ENCODE measurements at places on chromosomes 6 and 20. TPM values are rescaled to one million over a fixed set of nuclear protein-coding genes. Genes with fewer than 3 reads are reported as not detected.

- DNase-seq, result no peak
Measured at GRCh38 chr6:114055349-114055748, 84.4 kb upstream of the HDAC2 start.

DNA sequence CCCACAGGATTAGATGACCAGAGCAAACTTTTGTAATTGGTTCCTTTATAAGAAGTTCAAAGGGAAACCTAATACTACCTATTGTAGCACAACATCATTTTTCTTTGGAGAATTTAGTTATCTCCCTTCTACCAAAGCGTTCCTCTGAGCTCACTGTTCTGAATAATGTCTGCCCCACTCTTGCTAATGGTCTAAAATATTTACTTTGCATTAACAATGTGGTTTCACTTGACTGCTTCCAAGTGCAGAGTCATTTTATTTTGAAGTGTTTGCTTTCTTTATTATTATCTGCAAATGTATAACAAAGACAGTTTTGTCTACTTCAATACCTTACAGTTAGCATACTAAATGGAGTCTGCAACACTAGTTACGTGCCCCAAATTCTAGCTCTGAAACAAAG is 15.0 kb downstream of the TRAPPC3L start:
- DNase-seq, result peak; percentile 61

DNA sequence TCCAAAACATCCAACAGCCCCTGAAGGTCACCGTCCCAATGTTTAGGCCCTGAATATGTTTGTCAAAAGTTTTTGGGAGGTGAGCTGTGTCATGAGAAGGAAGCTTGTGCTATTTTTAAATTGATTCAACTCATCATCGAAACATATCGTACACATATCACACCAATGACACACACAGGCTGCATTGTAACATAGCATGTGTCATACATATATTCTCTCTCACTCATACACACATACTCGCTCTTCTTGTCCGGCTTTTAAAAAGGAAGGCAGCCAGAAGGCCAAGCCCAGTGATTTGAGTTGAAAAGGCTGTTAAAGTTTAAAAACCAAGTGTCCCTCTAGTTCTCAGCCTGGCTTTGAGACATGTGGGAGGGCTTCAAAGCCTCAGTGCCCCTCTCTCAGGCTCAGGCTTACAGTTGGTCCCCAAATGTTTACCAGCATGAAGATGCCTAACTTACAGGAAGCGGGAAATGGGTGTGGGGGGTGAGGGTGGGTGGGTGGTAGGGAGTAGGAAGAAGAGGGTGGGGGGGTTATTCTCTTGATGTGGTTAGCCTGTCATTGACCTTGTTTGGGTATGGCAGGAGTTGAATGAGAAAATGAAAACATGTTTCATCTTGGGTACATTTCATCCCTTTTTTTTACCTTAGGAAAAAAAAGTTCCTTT is 3.3 kb upstream of the PRDM1 start:
- DNase-seq, result no peak

DNA sequence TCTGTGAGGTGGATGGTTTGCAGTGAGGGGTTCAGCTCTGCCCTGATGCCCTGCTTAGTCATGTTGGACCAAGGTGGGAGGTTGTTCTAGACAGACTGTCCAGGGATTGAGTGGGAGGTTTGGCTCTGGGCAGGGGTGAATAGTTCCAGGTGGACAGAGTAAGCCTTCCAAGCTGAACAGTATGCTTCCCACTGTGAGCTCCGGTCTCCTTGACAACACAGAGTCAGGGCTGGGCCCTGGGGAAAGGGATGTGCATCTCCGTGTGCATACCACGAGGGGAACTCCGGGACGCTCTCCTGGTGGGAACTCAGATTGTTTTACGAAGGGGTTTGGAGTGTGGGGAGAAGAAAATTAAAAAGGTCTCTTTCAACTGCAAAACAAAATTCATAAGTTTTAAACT is 174.7 kb downstream of the DHX35 start:
- no peak for DNase-seq

- no peak for DNase-seq
Measured at GRCh38 chr20:21971436-21971835, 266.0 kb downstream of the PAX1 start.

DNA sequence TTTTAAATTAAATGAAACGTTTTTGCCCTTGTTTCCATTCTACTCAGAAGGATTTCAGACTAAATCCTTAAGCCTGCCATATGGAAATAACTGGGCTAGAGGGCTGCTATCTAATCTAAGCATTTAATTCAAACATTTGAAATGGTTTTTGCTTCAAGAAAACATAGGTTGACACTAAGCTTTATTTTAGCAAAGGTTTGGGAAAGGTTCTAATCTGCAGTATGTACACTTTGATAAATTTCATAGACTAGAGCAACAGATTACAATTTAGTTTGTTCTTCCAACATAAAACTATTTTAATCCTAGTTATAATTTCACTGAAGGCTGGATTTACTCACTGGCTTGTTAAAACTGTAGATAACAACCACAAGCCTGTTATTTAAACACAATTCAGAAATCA is 72.1 kb downstream of the TMEM200A start:
- DNase-seq, result no peak

DNA sequence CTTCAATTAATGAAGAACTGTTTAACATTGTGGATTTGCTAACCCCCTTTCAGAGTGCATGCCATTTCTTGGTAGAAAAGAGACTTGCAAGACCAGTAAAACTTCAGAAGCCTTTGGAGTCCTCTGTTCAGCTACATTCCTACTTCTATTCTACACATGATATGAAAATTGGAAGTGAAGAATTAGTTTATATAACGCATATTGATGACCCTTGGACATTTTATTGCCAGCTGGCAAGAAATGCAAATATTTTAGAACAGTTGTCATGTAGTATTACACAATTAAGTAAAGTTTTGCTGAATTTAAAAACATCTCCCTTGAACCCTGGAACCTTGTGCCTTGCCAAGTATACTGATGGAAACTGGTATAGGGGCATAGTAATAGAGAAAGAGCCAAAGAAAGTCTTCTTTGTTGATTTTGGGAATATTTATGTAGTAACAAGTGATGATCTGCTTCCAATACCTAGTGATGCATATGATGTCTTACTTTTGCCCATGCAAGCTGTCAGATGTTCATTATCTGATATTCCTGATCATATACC is 3.3 kb downstream of the TDRD6 start:
- no peak for DNase-seq

DNA sequence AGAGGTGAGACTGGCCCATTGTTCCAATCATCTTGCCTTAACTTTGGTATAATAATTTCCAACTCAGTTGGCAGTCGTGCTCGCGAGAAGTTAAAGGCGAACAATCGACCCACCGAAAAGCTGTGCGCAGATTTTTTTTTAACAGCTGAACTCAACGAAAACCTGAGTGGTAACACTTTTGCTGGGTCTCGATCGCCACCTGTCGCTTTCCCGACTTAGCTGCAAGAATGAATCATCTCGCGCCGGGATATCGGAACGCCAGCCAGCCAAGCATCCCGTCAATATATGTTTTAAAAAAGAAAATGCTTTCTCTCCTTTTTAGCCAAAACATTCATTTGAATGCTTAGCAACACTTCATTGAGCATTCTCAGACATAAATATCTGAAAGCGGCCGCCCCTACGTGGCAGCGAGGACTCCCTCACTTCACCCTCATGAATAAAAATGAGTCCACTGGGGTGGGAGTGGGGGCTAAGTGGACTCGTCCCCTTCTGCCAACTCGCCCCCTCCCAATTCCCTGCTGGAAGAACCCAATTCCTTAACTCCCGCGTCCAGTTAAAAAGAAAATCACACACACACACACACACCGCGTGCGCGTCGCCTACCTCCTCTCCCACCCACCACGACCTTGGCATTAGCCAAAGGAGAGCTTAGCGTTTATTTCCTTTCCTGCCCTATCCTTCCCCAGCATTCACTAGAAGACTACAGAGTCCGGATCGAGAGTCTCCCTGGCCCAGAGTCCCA is 1.5 kb downstream of the COL12A1 start:
- peak; percentile 74 for DNase-seq

DNA sequence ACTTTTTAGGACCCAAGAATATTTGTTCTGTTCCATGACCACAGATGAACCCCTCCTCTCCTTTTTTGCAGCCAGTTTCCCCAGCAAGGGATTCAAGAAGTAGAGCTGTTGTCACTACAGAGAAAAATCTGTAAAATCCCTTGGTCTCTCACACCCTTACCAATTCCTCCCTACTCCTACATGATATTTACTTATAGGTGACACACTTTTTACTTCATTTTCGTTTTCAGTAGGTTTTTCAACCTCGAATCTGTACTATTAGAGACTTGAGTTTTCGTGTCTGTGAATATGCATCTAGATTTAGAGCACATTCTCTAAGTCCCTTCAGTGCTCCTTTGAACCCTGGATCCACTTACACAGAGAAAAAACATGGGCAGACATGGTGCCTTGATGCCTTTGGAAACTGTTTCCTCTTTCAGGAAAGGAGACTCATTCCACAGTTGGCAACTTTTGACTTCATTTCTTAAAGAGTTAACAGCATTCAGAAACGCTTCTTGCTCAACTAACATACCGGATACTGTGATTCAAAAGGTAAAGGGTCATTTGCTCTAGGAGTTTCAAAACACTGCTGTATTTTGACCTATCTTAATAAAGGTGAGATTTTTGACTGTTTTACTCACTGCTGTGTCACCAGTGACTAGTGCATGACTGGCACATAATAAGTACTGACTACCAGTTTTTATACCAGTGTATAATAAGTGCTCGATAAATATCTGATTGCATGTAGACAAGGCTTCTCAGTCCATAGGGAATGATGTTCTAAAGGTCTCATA is 50.6 kb downstream of the LAMA4 start:
- peak; percentile 99 for DNase-seq

DNA sequence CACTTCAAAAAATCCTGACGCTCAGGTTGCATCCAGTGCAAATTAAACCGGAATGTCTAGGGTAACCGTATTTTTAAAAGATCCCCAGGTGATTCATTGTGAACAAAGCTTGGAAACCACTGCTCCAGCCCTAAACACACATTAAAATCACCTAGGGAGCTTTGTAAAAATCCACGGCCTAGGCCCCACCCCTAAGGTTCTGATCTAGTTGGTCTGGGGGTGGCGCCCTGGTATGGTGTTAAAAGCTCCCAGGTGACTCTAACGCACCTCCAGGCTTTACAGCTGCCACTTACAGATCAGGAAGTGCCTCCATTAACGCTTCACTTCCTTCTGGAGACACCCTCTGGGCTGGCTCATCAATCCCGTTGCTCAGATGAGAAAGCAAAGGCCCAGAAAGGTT is 92.2 kb downstream of the GRM4 start:
- no peak for DNase-seq

DNA sequence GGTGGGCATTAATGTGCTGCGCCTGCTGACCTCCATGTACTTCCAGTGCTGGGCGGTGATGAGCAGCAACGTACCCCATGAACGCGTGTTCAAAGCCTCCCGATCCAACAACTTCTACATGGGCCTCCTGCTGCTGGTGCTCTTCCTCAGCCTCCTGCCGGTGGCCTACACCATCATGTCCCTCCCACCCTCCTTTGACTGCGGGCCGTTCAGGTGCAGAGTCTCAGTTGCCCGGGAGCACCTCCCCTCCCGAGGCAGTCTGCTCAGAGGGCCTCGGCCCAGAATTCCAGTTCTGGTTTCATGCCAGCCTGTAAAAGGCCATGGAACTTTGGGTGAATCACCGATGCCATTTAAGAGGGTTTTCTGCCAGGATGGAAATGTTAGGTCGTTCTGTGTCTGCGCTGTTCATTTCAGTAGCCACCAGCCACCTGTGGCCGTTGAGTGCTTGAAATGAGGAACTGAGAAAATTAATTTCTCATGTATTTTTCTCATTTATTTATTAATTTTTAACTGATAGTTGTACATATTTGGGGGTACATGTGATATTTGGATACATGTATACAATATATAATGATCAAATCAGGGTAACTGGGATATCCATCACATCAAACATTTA is 35.2 kb upstream of the NOP56 start:
- no peak for DNase-seq

DNA sequence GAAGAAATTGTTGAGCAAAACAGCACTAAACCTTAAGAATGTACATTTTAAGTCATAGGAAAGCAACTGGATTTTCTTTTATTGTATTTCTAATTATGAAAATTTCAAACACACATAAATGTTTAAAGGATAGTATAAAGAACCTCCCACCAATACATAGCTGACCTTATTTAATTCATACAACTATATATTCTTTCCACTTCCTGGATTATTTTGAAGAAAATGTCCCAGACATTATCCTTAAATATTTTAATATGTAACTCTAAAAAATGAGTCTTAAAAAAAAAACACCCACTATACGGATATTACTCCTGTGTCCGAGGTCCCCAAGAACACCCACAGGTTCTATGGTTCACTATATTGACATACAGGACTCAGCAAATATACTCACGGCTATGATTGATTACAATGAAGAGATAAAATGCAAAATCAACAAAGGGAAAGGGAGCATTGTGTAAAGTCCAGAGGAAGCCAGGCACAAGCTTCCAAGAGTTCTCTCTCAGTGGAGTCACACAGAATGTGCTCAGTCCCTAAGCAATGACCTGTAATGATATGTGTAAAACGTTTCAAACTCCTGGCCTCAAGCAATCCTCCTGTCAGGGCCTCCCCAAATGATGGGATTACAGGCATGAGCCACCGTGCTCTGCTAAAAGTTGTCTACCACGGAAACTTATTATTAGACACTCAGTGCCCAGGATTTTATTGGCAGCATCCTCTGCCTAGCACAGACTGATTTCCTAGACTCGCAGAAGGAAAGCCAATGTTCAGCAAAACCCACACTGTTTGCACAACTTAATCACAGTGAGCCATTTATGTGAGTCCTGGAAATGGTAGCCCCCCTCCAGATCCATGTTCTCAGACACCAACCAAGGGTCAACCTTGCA is 23.2 kb downstream of the GLYATL3 start:
- no peak for DNase-seq

GRCh38 chr6:111845441-111845871 is 27.8 kb downstream of the FYN start:
- peak; percentile 19 for DNase-seq

DNA sequence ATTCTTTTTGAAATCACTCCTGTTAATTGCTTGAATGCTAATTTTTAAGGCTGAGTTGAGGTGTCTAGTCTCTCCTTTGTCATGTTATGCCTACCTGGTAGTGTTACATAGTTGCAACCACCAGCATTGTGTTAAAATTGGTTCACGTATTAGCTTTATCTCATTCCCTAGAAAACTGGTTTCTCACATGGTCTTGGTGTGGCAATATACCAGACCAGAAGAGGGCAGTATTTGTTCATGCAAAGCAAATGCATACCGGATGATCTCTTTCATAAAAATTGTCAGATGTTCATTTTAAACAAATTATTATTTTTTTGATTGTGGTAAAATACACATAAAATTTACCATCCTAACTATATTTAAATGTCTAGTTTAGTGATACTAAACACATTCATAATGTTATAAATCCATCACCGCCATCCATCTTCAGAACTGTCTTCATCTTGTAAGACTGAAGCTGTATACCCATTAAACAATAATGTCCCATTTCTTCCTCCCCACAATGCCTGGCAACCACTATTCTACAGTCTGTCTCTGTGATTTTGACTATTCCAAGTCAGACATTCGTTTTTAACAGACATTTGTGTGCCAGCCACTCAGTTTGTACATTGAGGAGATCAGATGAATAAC is 92.8 kb downstream of the ATRN start:
- peak; percentile 57 for DNase-seq

- DNase-seq, result peak; percentile 11
Measured at GRCh38 chr6:96878143-96878542, 19.5 kb downstream of the NDUFAF4 start.

RNF144B gene
- total RNA-seq, result 191 TPM

SLC35F1 gene
- total RNA-seq, result 0.17 TPM

PI16 gene
- total RNA-seq, result not detected

PSORS1C2 gene
- total RNA-seq, result not detected

NFATC2 gene
- total RNA-seq, result under 0.01 TPM

ABRACL gene
- 148 TPM for total RNA-seq

GATA5 gene
- total RNA-seq, result not detected
